ENCODE measurements at places on chromosomes 3 and 15.

GRCh38 chr3:119310071-119310470 lies 15.9 kb downstream of the ARHGAP31 start:
- DNase-seq = no peak

GRCh38 chr3:82030916-82031315 lies 269.5 kb upstream of the GBE1 start:
- DNase-seq = no peak

GRCh38 chr3:188169830-188170455 lies 16.0 kb downstream of the LPP start:
- DNase-seq = no peak

DNA sequence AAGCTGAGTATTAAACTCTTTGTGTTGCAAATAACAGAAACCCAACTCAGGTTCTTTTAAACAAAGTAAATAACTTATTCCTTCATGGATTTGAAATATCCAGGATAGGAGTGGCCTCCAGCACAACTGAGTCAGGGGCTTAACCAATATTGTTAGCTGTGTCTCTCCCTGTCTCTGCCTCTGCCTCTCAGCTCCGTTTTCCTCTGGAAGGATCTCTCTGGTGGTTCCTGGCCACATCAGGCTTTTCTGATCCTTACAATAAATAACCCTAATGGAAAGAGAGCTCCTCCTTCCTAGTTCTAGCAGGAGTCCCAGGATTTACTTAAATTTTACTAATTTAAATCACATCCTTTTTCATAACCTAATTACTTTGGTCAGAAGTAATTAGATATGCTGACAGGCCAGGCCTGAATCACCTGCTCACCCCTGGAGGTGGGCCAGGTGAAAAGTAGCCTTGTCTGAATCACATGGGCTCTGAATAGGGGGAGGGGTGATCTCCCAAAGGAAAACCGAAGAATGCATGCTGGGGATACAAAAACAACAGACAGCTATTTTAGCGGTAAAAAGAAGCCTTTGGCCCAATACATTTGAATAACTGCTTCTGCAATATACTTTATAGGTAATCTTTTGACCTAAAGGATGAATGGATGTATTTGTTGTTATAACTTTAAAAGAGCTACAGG lies 75.4 kb downstream of the REC114 start:
- DNase-seq = no peak

DNA sequence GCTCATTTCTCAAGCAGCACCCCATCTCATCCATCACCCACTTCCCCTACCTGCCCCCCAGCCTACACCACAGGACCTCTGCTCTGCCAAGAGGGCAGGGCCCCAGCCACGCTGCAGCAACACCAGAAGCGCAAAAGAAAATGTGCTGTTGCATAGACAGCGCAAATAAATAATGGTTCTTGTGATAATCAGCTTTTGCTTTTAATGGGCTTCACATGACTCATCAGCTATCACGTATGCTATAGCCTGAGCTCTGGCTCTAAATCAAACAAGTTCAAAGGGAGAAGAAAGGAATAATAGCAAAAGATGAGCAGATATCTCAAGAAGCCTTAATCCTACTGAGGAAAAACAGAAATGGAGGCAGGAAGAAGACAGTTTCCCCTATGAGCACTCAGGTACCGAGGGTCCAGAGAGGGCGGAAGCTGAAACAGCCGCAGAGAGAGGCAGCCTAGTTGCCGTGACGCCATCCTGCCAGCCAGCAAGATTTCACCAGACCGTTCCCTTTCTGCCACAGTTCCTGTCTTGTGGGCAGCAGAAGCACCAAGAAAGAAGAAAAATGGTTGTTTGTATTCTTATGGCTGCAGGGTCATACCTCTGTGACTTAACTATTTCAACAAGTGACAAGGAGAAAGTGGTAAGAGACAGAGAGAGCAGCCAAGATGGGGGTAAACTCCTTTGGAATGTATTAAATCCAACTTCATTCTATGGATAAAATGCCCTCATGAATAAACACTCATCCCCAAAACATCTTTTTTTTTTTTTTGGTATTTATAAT lies 22.0 kb downstream of the RAB27A start:
- no peak for DNase-seq

All from pancreas (tissue), 10 donors.